Naive thymus-derived CD4-positive, alpha-beta T cell (primary cell): ENCODE measurements at places on chromosomes 5 and 9.

GRCh38 chr5:40781843-40782409 lies 16.2 kb downstream of the PRKAA1 start:
- no peak overlapping the region for H3K27ac ChIP-seq
- no peak for DNase-seq
- H3K4me3 ChIP-seq, result no peak overlapping the region
- no peaks in the 10 kb centered on the region for H3K36me3 ChIP-seq
- H3K27me3 ChIP-seq, result no peaks in the 10 kb centered on the region

GRCh38 chr5:173745557-173745956 lies 129.1 kb upstream of the BOD1 start:
- no peaks in the 10 kb centered on the region for H3K4me1 ChIP-seq
- no peak overlapping the region for H3K4me3 ChIP-seq
- H3K27ac ChIP-seq, result no peak overlapping the region
- DNase-seq, result no peak

GRCh38 chr5:114238771-114239313 lies 123.0 kb upstream of the KCNN2 start:
- H3K27me3 ChIP-seq, result no peaks in the 10 kb centered on the region
- H3K4me1 ChIP-seq, result no peaks in the 10 kb centered on the region
- H3K36me3 ChIP-seq, result no peaks in the 10 kb centered on the region
- no peak overlapping the region for H3K27ac ChIP-seq
- no peak for DNase-seq

DNA sequence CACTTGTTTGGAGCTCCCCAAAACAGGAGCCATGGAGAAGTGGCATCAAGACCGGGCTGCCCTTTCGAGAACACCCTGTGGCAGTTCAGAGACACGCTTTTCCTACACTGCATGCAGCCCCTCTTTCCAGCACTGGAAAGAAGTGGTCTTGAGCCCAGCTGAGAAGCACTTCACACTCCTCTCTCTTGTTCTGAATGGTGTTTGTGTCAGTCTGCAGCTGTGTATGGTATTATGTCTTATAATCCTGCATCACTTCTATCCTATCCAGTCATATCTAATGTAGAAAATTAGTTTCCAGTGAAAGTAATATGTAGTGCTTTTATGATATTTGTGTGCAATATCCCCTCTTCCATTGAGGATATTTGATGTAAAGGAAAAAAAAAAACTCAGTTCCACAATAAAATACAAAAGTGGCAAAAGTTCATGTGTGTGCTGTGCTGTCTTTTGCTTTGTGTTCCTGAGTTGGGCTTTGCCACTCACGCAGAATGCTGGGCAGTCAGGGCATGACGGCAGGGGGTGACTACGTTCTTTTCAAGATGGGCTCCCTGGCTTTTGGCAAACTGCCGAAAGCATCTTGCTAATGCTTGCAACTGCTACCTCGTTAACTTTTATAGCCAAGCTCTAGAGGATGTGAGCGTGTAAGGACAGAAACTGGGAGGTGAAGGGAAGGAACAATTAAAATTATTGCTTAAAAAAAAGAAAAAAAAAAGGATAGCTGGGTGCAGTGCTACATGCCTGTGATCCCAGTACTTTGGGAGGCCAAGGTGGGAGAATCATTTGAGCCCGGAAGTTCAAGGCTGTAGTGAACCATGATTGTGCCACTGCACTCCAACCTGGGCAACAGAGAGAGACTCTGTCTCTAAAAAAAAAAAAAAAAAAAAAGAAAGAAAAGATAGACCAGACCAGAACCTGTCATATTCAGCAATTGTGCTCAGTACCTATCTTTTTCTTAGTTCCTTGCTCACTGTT lies 102.2 kb downstream of the MAP1B start:
- no peak for DNase-seq
- no peak overlapping the region for H3K27ac ChIP-seq
- H3K27me3 ChIP-seq, result no peaks in the 10 kb centered on the region

GRCh38 chr5:57311251-57311650 lies 137.4 kb downstream of the GPBP1 start:
- no peaks in the 10 kb centered on the region for H3K4me1 ChIP-seq
- no peak for DNase-seq
- no peak overlapping the region for H3K4me3 ChIP-seq
